Ovary (tissue), 10 donors: ENCODE measurements at places on chromosomes 7 and 10.
A peak's percentile ranks its signal among the peaks of the same experiment; 100 is the strongest.

- DNase-seq, result no peak
Measured at GRCh38 chr7:121084256-121084655, 95.7 kb downstream of the CPED1 start.

DNA sequence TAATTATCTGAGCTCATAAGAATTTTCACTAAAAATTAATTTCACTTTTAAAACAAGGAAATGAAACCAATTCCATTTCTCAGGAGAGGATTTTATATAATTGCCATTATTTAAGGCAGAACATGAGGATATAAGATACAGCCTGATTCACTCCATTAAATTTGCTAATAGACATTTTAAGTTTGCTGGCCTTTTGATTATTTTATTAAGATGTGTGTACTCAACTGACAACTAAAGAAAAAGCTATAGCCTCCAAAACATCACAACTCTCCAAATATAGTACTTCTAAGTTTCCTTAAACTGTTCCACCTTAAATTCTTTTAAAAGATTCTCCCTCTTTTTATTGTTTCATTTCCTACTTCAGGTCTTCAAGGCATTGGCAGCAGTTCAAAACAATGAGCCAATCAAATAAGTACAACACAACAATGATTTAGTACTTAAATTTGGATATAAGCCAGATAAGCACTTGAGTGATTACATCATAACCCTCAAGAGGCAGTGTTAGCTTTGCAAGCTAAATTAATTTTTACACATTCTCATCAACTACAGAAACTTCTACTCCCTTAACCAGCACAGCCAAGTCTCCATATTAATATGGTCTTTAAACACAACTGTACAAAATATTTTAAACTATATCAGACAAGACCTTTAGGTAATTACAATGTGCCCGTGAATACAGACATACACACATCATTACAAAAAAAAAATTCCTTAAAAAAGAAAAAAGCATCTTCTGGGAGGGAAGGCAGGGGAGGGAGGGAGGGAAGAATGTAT is 121.8 kb downstream of the KMT2C start:
- no peak for DNase-seq

DNA sequence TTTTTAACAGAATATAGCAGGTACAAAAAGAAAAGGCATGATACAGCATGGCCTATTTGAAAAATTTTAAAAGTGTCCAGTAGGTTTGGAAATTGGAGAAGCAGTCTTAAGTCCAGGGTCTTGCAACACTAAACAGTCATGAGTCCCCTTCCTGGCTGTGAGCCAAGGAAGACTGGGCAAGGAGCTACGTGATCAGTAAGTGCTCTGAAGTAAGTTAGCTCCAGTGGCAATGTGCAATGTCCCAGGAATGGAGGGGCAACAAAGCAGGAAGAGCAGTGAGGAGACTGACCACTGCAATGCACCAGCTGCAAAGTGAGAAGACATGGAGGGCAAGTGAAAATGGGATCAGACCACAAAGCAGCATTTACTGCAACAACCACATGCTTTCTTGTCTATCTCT is 72.9 kb upstream of the GRID1 start:
- peak; percentile 23 for DNase-seq

GRCh38 chr10:49744091-49744685 is 17.9 kb downstream of the OGDHL start:
- no peak for DNase-seq

DNA sequence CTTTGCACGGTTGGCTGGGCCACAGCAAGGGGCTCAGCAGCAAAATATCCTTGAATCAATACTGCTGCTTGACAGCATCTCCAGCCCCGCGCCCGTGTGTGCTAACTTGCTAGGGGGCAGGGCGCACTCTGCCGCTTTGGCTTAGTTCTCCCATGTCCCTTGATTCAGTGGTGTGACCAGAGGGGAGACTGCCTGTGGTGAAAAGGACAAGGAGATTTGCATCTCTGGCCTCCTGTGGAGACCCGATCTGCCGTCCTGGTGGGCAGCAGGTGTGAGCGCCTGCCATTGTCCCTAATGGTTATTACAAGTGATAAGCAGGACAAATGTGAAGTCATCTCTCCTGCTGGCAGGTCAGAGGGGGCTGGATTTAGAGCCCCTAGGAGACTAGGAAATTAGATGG is 500.2 kb upstream of the GALNT17 start:
- DNase-seq, result no peak

DNA sequence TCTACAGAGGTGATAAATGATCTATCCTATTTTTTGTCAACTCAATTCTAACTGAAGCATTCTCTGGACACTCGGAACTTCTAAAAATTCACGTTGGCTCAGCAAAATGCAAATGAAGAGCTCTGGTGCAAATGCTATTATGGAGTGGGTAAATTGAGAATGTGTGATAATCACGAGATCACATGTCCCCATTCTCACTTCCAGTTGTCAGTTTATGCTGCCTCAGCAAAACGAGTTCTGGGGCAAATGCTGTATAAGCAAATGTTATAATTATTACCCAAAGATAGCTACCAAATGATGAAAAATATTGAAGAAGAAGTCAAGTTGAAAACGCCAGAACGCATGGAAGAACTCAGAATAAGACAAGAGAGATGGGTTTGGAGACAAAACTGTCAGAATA is 29.4 kb downstream of the AKR1B1 start:
- no peak for DNase-seq

- no peak for DNase-seq
Measured at GRCh38 chr7:149442924-149443323, 17.9 kb downstream of the ZNF777 start.

GRCh38 chr7:125279961-125280360 is 350.3 kb upstream of the POT1 start:
- no peak for DNase-seq

- no peak for DNase-seq
Measured at GRCh38 chr10:33084453-33084852, 126.4 kb upstream of the ITGB1 start.

GRCh38 chr7:18693406-18693805 is 197.9 kb downstream of the HDAC9 start:
- no peak for DNase-seq

DNA sequence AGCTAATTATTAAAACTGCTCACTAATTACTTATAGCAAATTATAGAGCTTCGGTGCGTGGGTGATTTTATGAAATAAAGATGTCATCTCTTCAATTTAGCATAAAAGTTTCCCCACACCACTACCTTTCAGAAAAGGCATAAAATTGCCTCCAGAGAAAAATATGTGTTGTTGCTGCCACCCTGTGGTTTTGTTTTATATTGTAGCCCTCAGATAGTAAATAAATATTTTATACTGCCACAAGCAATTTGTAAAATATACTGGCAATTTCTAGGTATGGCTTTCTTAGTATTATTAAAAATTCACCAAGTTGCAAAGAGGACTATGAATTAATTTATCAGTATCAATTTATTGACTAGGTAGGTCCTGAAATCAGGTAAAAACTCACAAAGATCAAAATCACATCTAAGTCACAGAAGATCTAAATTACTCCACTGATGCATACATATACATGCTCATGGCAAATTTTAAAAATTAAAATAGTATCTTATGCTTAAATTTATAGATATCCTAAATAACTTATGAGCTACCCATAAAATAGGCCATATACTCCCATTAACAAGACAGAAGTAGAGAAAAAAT is 26.5 kb downstream of the ASNS start:
- no peak for DNase-seq
